GM04503 (cell line): ENCODE measurements at places on chromosomes 4 and X.

DNA sequence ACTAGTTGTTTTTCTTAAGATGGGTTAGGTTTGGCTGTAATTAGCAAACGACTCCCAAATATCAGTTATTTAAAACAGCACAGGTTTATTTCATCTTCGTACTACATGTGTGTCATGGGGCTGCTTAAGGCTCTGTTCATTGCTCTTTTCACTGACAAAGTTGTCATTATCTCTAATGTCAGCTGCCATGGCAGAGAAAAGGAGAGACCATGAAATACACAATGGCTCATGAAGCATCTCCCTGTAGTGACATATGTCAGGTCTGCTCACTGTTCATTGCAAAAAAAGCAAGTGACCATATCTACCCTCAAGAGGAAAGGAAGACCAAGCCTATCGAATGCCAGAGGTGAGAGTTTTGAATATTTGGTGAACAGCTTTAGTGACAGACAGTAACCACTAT, 52.2 kb upstream of the PCDH7 start:
- no peak for DNase-seq

GRCh38 chr4:178241601-178242118, 799.4 kb upstream of the AGA start:
- no peak for DNase-seq

- no peak for DNase-seq
These were observed 12.0 kb downstream of the RAB33B start for GRCh38 chr4:139465922-139466321.

DNA sequence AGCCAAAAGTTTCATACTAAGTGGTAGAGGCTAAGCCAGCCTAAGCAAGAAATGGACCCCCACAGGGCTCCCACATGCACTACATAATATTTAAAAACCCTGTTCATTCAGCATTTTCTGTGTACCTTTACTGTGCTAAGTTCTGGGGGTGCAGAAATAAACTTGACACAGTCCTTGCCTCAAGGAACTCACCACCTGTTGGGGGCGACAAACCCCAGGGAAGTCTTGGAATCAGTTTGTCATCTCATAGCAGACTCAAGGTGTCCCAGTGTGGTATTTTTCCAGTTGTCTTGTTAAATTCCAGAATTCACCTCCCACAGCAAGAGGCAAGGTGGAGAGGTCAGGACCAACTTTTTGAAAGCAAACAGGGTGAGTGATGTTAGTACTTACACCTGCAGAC, 43.1 kb downstream of the ATG4A start:
- DNase-seq = no peak

GRCh38 chr4:20698382-20698781, 1.9 kb upstream of the PACRGL start:
- no peak for DNase-seq

- no peak for DNase-seq
These were observed 85.7 kb upstream of the MTM1 start for GRCh38 chrX:150482537-150483206.

DNA sequence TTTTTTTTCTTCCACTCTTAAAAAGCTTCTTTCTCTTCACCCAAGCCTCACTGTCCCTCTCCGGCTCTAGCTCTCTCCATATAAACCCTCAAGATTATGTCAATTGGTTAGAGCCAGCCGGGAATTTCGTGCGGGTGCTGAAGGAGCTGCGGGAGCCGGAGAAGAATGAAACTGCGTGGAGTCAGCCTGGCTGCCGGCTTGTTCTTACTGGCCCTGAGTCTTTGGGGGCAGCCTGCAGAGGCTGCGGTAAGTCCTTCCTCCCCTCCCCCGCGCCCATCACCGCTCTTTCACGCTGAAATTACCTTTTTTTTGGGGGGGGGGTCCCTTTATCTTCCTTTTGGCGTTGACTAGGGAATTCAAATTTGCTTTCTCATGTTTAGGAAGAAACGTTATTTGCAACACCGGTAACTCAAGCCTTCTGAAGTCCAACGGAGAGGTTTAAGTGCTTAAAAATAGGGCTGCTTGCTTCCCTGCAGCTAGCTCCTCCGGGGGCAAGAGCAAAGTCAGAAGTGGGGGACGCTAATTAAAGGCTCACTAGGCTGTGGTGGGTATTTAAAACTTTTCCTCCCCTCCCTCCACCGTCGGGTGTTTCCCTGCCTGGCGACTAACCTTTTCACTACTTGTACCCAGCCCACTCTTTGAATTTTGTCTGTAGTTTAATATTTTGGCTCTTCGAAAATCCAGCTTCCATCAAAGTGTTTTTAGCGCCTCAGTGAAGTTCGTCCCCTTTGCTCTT, 491 bp downstream of the COL4A5 start:
- no peak for DNase-seq

DNA sequence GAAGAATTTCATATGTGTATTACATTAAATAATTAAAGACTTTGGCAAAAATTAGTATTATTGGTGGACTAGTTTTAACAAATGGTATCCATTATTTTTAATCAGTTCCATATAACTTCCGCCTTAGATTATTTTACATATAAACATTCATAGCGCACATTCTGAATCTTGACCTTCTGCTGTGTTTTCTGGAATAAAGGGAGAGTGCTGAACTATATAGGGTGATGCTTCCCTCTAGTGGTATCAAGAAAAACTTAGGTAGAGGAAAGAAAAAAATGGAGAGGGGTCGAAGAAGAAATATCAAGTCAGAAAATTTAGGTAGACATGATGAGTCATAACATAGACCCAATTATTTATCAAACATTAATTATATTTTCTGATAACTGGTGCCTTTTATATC, 155.6 kb upstream of the PACRGL start:
- no peak for DNase-seq

GRCh38 chr4:101135371-101136010, 211.8 kb downstream of the PPP3CA start:
- no peak for DNase-seq

DNA sequence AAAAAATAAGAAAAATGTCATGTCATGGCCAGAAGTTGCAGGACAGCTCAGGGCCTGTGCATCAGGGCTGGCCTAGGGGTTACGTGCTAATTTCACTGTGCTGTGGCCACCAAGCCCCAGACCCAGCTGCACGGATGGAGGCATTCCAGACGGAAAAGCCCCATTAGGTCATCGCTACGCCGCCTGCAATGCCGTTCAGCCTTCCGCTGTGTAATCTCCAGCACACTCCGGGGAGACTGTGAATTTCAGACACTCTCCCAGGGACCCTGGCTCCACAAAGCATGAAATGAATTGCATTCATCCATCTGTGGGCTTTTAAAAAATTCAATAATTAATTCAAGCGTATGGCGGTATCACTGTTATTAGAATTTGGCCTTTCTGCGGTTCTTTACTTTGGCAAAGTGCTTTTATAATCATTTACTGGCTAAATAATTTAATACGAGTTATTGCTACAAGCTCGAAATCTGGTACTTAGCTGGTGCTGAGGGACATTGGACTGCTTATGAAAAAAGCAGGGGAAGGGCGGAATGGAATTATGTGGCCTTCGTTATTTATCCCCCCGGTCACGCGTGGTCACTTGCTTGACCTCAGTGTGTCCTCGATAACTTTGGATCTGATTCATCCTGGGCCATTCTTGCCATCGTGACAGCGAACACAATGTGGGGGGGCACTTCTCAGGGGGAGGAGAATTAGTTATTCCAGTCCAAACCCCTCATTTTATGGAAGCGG, 9.0 kb upstream of the NSG1 start:
- no peak for DNase-seq

GRCh38 chr4:4386736-4387392, at the start of gene NSG1:
Gene NSG1 (plus strand): TSS chr4:4387102. CDS start chr4:4387630, 528 bp downstream.
- DNase-seq = no peak

DNA sequence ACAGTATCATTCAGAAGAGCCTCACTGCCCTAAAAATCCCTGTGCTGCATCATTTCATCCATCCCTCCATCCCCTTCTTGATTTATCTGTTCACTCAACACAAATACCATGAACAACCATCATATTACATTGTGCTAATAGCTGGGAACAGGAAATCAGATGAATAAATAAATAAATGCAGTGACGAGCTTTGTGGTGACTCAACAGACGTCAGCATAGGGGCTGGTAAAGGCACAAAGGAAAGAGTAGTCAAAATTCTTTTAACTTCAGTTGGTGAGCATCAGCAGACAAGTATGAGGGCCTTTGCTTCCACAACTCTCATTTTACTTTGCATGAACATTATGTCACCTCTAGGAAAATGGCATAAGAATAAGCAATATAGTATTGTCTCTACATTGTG, 65.5 kb downstream of the EDNRA start:
- DNase-seq = peak; percentile 73

DNA sequence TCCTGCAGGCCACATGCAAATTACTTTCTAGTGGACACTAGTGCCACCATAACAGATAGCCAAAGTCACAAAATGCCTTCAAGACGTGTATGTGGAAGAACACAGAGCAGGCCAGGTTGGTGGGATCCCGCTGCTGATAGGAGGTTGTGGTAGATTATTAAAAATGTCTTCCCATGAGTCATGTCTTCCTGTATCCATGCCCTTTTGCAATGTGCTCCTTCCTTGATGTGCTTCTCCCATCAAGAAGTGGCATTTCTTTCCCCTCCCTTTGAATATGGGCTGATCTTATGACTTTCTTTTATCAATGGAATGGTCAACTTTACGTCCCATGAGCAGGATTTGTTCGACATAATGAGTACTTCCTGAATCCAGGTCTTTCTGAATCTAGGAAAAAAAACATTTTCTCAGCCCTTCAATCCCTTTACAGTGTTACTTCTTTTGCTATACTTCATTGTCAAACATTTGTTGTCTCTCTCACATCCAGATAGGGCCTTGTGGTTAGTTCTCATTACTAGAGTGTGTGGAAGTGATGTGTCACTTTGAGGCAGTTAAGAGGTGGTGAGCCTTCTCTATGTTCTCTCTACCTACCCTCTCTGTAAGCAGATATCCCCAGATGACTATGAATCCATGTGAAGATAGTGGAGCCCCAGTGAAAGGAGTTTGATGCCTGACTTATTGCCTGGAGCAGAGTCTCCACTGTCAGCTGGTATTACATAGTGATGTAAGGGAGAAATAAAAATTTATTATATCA, 519.2 kb upstream of the DIPK2B start:
- DNase-seq = no peak

DNA sequence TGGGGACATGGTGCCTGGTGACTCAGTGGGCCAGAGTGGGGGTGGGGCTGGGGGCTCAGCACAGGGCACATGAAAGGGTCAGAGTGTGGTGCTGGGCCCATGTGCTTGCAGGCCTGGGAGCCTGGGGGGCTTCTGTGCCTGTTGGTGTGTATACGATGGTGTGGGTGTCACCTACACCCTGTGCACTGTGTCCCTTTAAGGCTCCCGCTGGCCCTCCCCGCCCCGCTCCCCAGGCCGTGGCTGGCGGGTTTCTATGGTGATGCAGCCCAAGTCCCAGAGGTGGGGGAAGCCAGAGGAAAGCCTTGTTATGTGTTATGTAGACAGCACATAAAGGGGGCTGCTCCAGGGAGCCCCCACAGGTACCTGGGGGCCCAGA, 5.5 kb downstream of the L1CAM start:
- no peak for DNase-seq

DNA sequence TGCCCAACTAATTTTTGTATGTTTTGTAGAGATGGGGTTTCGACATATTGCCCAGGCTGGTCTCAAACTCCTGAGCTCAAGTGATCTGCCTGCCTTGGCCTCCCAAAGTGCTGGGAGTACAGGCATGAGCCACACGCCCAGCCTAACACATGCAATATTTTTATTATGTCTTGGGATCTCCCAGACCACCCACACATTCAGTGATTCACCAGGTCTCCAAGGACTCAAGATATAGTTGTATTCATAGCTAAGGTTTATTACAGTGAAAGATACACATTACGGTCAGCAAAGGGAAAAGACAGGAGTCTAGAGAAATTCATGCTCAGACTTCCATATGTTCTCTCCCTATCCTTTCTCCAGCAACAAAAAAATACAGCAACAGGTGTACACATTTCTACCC, 25.5 kb upstream of the FAM120C start:
- DNase-seq = no peak

- no peak for DNase-seq
These were observed 177.0 kb downstream of the FAM13A start for GRCh38 chr4:88879991-88880390.
